ENCODE measurements at places on chromosomes 5 and 9.

- no peak for DNase-seq
Measured at GRCh38 chr5:137831526-137831925, 36.1 kb upstream of the MYOT start.

DNA sequence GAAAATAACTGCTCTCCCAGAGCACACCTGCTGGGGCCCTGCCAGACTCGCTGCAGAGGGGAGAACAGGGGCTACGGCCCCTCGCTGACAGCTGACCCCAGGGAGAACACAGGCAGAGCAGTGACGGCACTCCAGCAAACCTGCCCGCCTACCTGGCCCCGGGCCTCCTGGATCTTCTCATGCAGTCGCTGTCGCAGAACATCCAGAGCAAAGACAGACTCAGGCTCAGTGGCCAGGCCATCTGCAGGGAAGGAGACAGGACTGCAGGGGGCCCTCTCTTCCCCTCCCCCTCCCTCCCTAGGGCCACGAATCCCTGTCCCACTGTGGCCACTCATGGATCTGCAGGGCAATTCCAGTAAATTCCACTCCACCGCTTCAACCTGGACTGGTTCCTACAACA is 2.4 kb downstream of the SURF6 start:
- DNase-seq: no peak

- DNase-seq: no peak
Measured at GRCh38 chr9:130467316-130467715, 22.6 kb downstream of the ASS1 start.

GRCh38 chr5:142408536-142408935 is 83.7 kb upstream of the SPRY4 start:
- no peak for DNase-seq

GRCh38 chr9:89920131-89920530 is 315.3 kb downstream of the GADD45G start:
- no peak for DNase-seq

DNA sequence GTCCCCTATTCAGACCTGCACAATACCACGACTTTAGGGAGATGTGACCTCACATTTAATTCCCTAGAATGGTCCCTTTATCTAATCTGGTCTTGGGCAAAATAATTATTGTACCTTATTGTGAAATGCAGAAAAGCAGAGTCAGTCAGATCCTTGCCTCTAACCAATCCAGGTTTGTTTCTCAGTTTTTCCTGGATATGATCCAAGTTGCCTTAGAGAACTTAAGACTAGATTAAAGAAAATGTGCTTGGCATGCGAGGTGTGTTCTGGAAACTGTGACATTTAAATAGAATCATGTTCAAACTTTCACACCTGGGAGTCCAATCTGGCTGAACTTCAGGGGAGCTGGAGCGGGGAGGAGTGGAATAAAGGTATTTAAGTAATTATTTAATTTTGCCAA is 696.2 kb downstream of the DNAH5 start:
- DNase-seq: no peak

- no peak for DNase-seq
Measured at GRCh38 chr5:14215901-14216300, 72.8 kb downstream of the TRIO start.

DNA sequence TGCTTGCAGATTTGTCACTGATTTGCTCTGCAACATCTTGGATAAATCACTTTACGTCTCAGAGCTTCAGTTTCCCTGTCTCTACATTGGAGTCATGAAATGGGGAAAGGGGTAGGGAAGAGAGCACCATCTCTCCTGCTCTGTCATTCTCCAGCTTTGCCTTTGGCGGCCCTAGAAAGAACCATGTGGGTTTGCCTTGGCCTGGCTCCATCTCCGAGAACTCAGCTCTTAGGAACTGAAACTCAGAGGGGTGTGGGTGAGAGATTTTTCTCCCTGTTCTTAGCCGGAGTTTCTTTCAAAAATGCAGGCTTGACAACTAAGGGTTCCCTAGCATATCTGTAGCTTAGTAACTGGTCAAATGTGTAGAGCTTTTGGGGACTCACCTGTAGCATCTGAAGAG is 123.5 kb downstream of the SMARCA2 start:
- no peak for DNase-seq

- DNase-seq: no peak
Measured at GRCh38 chr9:2332663-2333062, 288.9 kb upstream of the VLDLR start.

GRCh38 chr5:102289251-102289899 is 6.7 kb downstream of the SLCO4C1 start:
- DNase-seq: no peak

GRCh38 chr9:127122176-127123063 is at the start of gene ANGPTL2:
ANGPTL2 (minus strand) TSS chr9:127122635; CDS start chr9:127108731, 13,904 bp downstream.
- no peak for DNase-seq

DNA sequence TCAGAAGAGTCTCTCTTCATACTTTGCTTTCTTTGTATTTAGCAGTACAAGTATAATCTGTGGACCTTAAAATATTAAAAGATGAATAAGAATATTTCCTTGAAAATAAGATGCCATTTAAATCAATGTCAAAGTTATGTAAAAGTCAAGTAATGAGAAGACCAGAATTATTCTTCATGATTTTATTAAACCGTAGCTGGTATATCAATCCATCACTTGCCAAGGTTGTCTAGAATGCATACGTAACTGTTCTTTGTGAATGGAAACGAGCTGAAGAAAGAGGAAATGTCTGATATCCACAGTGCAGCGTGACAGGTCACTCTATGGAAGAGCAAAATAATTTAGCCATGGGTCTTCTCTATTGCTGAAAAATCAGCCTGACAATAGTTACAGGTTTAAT is 488.7 kb upstream of the CCNG1 start:
- no peak for DNase-seq

- peak; percentile 44 for DNase-seq
Measured at GRCh38 chr5:172187118-172188032, 649 bp downstream of the STK10 start.

DNA sequence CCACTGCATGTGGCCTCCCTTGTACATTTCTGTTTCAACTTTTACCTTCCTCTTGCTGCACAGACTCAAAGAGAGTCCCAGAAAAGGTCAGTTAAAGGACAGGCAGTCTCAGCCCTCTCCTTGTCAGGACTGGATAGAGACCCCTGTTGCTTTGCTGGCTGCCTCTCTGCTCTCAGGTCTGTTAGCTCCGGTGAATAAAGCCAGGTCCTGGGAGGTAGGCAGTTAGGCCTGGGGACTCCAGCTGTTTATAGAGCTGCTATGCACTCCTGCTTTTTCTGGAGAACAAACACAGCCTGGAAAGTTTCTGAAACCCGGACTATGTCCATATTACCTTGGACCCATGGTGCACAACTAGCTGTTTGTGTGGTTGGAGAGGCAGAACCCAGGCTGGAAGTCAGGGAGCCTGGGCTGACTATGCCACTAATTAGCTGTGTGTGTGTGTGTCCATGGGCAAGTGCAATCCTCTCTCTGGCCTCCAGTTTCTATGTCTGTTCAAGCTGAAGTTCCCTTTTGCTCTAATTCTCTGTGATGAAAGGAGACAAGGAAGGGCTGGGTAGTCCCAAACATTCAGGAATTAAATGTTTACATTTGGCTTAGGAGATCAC is 42.9 kb downstream of the GLRA1 start:
- DNase-seq: no peak

- no peak for DNase-seq
Measured at GRCh38 chr9:5819174-5819573, 13.7 kb downstream of the ERMP1 start.

DNA sequence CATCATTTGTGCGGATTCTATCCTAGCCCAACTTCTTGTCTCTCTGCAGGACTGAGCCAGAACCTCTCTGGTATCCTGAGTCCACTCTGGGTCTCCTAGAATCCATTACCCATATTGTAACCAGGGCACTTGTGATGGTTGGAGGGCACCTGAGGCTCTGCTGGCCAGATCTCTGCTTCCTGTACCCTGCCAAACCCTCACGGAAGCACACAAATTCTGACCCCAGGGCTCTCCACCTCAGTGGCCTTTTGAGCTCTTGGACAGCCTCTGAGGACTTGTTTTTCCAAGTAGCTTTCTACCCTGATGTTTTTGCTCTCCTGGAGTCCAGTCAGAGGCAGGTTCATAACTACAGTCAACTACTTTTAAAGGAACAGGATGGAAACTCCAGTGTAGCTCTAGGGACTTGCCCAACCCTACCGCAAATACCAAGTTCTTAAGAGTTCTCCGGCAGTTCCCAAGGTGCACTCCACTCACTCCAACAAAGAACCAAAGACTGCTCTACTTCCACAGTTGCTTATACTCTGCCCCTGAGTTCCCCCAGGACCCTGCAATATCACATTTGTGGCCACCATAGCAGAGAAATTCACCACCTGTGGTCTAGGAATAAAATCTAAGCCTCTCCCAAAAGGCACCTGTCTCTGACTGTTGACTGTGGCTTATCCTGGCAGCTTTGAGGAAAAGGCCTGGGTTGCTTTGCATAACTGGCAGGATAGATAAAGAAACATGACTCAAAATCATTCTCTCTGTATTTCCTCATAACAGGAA is 9.6 kb downstream of the PIP5K1B start:
- DNase-seq: no peak

- no peak for DNase-seq
Measured at GRCh38 chr5:17185773-17186172, 31.7 kb upstream of the BASP1 start.

- DNase-seq: no peak
Measured at GRCh38 chr5:116600876-116601275, 26.3 kb upstream of the SEMA6A start.

DNA sequence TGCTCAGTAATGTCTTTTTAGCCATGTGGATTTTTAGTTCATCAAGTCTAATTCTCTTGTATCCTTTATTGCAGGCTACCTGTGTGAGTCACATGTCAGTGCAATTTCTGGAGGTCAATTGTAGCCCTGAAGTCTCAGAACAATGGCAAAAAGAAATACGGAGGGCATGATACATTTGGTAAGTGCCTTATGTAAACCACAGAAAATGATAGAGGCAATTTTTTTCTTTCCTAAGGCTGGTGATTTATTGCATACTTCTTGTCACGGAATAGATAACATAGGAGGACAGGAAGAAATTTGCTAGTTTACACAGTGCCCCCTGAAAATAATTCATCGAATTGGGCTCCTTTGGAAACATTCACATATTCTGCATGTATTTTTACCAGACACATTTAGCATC is 235.9 kb downstream of the DMRTA1 start:
- DNase-seq: no peak

DNA sequence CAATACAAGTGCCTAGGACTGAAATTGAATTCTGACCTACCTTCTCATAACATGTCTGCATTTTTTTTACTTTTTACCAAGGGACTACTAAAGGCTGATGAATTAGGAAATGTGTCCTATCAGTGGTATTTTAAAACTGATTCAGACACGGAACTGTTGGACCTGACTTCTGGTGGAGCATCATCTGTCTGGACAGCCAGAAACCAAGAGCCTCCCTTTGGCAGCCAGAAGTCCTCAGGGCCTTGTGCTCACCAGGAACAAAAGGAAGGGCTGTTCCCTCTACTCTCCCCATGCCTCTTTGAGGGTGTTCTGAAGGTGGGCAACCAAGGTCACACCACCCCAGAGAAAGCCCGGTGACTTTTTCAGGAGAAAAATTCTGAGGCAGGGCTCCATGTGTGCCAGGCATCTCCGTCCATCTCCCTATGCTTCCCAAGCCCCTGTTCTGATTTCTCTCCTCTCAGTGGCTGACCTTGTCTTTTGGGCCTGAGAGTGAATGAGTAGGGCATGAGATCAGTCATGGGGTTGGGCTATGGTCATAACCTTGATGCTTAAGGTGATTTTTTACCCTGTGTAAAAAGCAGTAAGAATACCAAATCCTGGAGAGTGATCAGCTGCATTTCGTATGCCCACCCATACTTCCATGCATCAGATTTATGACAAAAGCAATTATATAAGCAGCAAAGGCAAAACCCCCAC is 143.7 kb downstream of the SCAMP1 start:
- DNase-seq: no peak

DNA sequence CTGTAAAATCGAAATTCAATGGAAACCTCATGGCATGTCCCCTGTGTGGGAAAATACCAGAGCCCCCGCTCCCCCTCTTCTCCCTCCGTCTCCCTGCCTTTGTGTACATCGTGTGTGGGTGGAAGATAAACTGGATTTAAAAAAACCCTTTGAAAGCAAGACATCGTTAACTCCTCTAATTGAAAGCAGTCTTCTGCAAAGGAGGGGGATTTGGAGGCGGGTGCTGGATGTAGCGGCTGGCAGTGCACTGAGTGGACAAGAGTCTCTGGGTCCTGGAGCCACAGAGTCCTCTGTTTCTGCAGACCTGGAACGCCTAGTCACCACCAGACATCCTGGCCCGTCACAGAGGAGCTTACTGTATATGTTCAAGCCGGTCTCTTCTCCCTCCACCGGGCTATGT is 169.4 kb downstream of the PAPPA start:
- no peak for DNase-seq

DNA sequence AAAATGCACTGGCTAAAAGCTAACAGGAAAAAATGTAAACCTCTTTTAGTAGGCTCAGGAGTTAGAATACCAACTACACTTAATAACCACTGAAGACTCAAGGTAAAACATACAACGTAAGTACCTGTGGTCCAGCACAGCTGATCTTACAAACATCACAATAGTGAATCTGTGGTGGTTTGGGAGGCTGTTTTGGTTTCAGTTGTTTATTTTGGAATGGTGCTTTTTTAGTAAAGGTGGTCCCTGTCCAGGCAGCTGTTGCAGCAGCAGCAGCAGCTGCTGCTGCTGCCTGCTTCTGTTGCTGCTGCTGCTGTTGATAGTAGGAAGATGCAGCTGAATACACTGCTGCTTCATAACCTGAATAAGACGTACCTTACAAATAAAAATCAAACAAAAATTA is 37.9 kb downstream of the ZFR start:
- DNase-seq: no peak
